Kidney epithelial cell (primary cell): ENCODE measurements at places on chromosomes 2 and 18.

DNA sequence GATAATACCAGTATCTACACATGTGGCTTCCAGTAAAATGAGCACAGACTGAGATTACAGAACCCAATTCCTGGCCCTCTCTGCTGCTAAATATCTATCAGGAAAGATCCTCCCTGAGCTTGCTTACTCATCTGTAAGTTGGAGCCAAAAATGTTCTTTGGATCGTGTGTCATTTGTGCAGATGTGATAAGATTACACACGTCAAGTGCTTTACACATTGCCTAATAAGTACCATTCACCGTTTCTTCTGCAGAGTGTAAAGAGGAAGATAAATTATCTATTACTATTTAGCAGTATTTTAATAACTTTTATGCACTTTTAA is 23.2 kb upstream of the SLC20A1 start:
- DNase-seq: no peak

GRCh38 chr2:1823187-1824169 is 79.2 kb upstream of the PXDN start:
- DNase-seq: no peak

DNA sequence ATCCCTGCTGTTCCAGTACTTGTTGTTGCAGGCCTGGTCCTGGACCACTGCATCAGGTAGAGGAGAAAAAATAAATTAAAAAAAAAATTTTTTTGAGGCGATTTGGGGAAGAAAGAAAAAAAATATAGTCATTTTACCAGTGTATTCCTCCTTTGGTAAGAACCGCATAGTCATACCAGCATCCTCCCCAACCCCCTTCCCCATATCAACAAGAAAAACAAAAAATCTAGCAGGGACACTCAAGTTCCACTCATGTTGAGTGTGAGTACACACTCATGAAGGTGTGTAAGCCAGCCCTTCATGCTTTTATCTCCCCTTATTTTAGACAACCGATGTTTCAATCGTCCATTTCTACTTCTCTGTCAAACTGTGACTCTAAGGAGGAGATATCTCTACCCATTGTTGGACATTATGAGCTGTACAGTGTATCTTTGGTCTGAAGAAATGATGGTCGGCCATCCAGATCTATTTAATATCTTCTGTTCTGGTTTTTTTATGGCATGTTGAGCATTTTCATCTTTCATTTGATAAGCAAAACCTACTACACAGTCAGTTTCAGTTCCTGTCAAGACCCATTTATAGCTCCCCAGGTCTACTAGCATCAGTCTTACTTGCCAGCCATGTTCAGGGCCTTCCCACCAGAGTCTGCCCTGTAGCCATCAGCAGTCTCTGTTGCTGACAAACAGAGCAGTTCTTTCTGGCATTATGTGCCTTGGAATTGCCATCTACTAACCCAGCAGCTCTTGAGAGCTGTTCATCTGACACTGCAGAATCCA is 20.0 kb downstream of the ELP2 start:
- DNase-seq: no peak

GRCh38 chr2:14690926-14691325 is 58.4 kb downstream of the LRATD1 start:
- no peak for DNase-seq

GRCh38 chr2:2763351-2764000 is 432.4 kb upstream of the MYT1L start:
- peak; percentile 60 for DNase-seq

DNA sequence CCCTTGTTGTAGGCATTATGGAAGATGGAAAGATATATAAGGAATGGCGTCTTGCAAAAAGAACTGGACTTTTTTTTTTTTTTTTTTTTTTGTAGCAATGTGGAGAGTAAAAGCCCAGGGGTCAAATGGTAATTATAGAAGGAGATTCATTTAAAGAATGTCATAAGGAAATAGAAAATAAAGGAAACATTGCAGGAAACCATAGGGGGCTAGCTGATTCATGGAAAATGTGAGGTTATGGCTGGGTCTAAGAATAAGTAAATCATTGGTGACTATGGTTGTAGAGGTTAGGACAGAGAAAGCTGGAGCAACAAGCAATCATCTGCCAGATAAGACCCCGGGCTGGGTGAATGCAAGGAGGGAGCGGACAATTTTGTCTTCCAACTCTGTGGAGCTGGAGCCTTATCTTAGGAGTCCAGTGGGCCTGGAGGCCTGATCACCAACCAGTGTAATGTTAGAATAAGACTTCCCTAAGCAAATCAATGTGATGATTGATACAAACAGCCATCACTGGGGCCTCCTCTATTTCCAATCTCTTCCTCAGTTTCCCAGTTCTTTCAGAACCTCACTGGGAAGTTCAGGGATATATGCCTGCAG is 201.2 kb upstream of the TNP1 start:
- DNase-seq: no peak

GRCh38 chr2:65598996-65599395 is 166.6 kb upstream of the SPRED2 start:
- DNase-seq: no peak

GRCh38 chr2:240869109-240869955 is 708 bp downstream of the AGXT start:
- no peak for DNase-seq

- no peak for DNase-seq
Observed at GRCh38 chr2:221641181-221641871, 69.2 kb upstream of the EPHA4 start.

DNA sequence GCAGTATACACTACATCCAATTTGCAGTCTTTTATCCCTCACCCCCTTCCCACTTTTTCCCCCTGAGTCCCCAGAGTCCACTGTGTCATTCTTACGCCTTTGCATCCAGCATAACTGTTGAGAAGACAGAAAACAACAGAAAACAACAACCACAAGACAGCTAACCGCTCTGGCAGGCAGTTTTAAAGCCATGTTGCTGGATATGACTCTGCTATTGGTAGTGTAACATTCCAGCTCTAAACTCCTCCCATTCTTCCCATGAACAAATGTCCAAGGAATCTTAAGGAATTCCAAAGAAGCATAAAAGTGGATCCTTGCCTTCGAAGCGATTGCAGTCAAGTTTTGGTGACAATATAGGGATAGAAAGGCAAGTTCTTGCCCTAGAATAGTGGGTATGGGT is 599.1 kb downstream of the NYAP2 start:
- no peak for DNase-seq

DNA sequence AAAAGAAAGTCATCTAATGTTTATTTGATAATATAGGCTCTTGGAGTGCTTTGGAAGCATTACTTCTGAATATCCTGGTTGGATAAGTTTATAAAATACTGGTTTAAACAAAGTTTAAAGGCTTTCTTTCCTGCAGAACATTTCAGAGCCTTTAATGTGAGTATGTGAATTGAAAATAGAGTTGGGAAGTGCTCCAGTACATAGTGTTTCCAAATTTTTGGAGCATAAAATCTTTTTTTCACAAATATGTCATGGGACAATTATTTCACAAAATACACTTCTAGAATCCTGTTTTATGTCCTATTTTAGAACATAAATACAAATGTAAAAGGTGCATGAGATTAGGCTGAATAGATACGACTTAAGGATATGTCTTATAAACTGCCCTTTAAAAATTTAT is 158.9 kb upstream of the HNRNPA3 start:
- no peak for DNase-seq

- DNase-seq: no peak
Observed at GRCh38 chr2:203432811-203433210, 102.3 kb downstream of the RAPH1 start.

- no peak for DNase-seq
Observed at GRCh38 chr18:10025711-10026670, 112.2 kb downstream of the VAPA start.

DNA sequence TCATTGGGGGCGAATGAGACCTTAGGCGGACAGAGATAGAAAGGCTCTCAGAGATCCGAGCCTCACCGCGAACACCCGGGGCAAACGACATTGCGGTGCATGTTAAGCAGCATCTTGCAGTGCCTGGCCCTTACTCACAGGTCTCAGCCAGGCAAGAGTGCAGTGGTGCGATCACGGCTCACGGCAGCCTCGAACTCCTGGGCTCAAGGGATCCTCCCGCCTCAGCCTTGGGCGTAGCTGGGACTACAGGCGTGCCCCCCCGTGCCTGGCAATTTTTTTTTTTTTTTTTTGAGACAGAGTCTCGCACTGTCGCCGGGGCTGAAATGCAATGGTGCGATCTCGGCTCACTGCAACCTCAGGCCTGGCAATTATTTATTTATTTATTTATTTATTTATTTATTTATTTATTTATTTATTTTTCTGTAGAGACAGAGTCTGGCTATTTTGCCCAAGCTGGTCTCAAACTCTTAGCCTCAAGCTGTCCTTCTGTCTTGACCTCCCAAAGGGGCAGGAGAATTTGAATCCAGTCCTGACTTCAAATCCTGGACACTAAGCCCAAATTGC is 1.3 kb downstream of the LAMA3 start:
- DNase-seq: no peak

DNA sequence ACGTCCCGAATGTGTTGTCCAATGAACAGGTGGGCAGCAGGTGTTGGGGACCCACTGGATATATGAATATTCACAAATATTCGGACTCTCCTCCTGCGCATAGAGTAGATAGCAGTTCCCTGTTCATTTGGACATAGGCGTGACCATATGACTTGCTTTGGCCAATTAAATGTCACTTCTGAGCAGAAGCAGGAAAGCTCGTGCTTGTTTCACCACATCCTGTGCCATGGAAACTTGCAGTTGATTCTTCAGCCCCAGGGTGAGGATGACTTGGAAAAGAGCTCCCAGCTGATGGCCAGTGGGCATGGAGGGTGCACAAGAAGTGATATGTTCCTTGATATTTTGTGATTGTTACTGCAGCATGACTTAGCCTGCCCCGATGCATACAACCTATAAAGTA is 52.6 kb downstream of the PTPRM start:
- DNase-seq: no peak

GRCh38 chr18:48861181-48861708 is 89.5 kb downstream of the SMAD7 start:
- DNase-seq: no peak

DNA sequence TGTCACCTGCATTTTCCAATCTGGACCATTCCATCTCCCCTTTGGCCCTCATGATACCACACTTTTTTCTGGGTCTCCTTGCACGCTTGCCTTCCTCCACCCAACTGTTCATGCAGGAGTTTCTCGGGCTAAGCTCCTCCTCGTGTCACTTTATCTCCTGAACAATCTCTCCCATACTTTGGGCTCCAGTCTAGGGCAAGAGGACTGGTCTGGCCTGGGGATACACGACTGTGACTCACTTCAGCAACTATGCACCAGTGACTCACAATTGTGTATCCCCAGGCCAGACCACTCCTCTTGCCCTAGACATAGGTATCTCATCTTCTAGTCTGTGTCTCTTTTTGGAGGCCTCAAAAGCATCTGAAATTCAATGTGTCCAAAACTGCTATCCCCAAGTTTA is 149.4 kb upstream of the PTPRM start:
- peak; percentile 39 for DNase-seq

- DNase-seq: no peak
Observed at GRCh38 chr2:105610576-105611332, 134.0 kb upstream of the NCK2 start.

- DNase-seq: no peak
Observed at GRCh38 chr2:140630557-140630956, 1500.3 kb downstream of the LRP1B start.

GRCh38 chr18:457521-458412 is 42.7 kb downstream of the COLEC12 start:
- no peak for DNase-seq

GRCh38 chr18:54671291-54671881 is 80.3 kb downstream of the DYNAP start:
- DNase-seq: no peak

DNA sequence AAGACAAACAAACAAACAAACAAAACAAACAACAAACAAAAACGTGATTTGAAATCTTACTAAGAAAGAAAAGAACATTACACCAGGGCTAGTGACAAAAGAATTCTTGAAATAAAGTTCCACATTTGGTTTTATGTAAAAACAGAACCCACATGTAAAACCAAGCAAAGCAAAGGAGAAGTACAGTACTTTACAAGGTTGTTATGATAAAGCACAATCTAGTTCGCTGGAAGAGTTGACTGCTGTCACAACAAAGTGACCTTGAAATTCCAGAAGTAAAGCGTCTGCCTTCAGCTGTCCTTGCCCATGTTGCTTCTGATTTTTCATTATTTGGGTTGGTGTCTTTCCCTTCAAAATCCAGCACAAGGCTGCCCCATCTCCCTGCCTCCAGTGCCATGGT is 94.8 kb upstream of the CYRIA start:
- no peak for DNase-seq
